Suppressor macrophage (primary cell): ENCODE measurements at places on chromosomes 2 and 18.

DNA sequence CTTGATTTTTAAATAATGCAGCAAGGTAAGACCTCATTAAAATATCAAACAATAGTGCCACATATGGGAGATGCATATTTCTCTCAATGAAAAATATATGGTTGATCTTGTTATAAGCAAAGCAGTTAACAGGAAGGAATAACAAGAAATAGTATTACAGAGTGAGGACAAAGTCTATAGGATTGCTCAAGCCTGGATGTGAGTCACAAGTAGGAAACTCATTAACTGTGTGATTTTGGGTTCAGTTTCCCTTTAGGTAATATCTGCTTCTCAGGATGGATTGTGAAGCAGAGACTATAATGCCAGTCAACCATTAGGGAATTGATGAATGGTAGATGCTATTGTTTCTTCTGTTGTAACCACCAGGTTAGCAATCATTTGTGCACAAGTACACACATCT is 42.9 kb upstream of the SPHKAP start:
- DNase-seq, result no peak

- no peak for DNase-seq
Measured at GRCh38 chr2:65939687-65940086, 495.2 kb upstream of the MEIS1 start.

GRCh38 chr2:230068016-230068650 is 591 bp downstream of the SLC16A14 start:
- DNase-seq, result peak; percentile 12

DNA sequence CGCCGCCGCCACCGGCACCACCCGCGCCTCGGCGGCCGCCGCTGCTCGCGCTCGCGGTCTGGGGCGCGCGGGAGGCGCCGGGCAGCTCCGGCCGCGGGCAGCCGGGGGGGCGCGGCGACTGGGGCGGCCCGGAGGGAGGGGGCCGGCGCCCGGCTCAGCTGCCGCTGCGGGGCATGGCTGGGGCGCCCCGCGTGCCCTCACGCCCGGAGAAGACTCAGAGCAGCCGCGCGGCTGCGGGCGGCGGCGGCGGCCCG is 295 bp downstream of the GAREM1 start:
- peak; percentile 1 for DNase-seq

DNA sequence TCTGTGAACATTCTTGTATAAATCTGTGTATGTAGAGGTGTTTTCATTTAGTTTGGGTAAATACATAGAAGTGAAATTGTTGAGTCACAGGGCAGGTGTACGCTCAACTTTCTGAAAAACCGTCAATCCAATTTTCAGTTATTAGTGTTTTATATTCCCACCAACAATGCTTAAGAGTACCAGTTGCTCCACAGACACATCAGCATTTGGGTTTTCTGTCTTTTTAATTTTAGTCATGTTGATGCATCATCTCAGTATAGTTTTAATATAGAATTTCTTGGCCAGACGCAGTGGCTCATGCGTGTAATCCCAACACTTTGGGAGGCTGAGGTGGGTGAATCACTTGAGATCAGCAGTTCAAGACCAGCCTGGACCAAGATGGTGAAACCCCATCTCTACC is 3.2 kb upstream of the GNLY start:
- no peak for DNase-seq

DNA sequence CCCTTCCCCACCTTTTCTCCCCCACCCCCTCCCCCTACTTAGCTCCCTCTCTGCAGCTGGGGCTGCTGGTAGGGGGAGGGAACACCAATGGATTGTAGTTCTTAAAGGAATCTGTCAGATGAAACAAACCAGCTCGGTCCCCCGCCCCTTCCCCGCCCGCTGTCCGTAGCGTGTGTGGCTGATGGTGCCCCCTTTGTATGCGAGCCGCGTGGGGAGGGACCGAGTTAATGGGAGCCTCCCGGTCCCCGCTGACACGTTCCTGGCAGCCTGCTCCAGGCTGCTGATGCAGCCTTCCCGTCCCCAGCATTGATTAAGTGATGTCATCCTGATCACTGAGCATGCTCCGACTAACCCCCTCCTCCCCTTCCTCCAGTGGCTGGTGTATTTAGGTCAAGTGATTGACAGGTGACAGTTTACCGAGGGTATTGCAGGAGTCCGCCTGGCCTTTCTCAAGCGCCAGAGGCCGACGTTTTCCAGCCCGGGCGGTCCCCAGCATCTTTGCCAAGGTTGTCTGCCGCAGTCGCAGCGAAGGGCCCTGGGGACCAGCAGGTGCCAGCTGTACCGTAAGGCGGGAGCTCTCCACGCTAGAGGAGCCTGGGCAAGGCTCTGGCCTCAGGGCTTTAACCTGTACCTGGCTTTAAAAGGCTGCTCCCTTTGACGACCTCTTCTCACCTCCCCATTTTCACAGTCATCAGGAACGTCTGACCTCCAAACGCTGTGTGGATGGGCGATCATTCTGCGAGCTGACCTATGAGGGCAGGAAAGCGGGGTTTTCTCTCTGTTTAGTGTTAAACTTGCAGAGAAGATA is 1.8 kb downstream of the KIF5C start:
- DNase-seq, result no peak

GRCh38 chr2:152415231-152415642 is 80.3 kb downstream of the FMNL2 start:
- no peak for DNase-seq

DNA sequence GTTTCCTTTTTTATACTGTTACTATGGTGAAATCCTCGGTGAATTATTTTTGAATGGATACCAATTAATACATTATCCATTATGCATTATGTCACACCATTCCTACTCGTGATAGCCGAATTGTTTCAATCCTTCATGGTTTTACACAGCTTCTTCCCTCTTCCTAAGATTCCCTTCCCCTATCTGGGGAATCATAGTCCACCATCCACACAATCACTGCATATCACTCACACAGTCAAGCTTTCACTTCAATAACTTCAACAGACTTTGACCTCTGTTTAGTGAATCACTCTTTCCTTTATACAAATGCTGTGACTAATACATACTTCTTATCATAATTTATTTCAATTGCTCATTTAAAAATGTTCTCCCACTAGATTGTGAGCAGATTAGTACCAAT is 1108.1 kb upstream of the LRRTM1 start:
- no peak for DNase-seq

- DNase-seq, result no peak
Measured at GRCh38 chr2:145598434-145598833, 1078.5 kb upstream of the ZEB2 start.
